IMR-90 (cell line): ENCODE measurements at places on chromosomes 4 and X. TPM values are rescaled to one million over a fixed set of nuclear protein-coding genes. Genes with fewer than 3 reads are reported as not detected.

- no peaks in the 10 kb centered on the region for H3K4me1 ChIP-seq
- peaks cover 8% of the 10 kb centered on the region for H3K27me3 ChIP-seq
Observed at GRCh38 chr4:85474818-85475630, at the start of gene ARHGAP24. ARHGAP24 (plus strand) TSS chr4:85475150.

GRCh38 chr4:81166458-81167160, 48.4 kb downstream of the PRKG2 start:
- H3K4me1 ChIP-seq, result peaks cover 1% of the 10 kb centered on the region
- no peak overlapping the region for H3K27ac ChIP-seq
- no peaks in the 10 kb centered on the region; the same call in 1 of the 2 replicates for H3K36me3 ChIP-seq
- no peak overlapping the region for H3K4me3 ChIP-seq
- DNase-seq, result no peak

DNA sequence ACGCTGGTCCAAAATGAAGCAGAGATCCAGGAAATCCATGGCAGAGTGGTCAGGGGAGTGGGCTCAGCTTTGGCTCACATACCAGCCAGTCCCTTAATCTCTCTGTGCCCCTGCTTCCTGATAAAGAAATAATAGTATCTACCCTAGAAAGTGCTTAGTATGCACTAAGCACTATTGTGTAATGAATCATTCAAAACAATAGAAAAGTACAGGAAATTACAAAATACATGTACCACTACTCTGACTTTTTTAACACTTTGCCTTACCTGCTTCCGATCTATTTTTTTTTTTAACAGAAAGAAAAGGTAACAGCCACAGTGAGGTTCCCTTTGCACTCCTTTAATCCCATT, 49.9 kb downstream of the TBC1D9 start:
- H3K36me3 ChIP-seq, result no peaks in the 10 kb centered on the region
- no peaks in the 10 kb centered on the region for H3K27me3 ChIP-seq
- H3K4me1 ChIP-seq, result peaks cover 2% of the 10 kb centered on the region; the same call in 1 of the 2 replicates
- DNase-seq, result no peak
- no peak overlapping the region for H3K4me3 ChIP-seq

GRCh38 chr4:115906428-115906827, 793.0 kb upstream of the NDST4 start:
- no peak for DNase-seq
- H3K27me3 ChIP-seq, result no peaks in the 10 kb centered on the region
- H3K27ac ChIP-seq, result no peak overlapping the region
- no peaks in the 10 kb centered on the region for H3K36me3 ChIP-seq
- no peaks in the 10 kb centered on the region for H3K4me1 ChIP-seq

Gene P2RY4
- polyA plus RNA-seq, result 0.14 and 0.20 TPM in 2 replicates

Gene ALB
- not detected in 2 replicates for polyA plus RNA-seq

Gene F9
- polyA plus RNA-seq, result not detected in 2 replicates
